ENCODE measurements at places on chromosomes 11 and 22.

DNA sequence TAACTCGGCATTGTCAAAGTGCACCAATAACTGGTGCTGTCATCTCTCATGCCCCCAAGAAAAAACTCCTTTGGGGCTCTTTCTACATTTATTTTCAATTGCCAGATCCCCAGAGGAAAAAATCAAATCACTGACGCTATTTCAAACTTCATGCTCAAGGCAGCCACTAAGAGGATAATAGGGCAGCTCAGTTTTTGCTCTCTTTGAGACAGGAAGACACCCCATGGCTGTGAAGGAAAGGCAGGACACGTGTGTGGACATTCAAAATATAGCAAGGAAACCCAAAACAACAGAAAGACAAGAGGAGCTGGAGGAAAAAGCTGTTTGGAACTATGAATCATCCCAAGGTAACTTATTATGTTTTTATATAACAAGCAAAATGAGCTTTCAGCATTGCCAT lies 83.7 kb downstream of the SERGEF start:
- DNase-seq, result no peak

DNA sequence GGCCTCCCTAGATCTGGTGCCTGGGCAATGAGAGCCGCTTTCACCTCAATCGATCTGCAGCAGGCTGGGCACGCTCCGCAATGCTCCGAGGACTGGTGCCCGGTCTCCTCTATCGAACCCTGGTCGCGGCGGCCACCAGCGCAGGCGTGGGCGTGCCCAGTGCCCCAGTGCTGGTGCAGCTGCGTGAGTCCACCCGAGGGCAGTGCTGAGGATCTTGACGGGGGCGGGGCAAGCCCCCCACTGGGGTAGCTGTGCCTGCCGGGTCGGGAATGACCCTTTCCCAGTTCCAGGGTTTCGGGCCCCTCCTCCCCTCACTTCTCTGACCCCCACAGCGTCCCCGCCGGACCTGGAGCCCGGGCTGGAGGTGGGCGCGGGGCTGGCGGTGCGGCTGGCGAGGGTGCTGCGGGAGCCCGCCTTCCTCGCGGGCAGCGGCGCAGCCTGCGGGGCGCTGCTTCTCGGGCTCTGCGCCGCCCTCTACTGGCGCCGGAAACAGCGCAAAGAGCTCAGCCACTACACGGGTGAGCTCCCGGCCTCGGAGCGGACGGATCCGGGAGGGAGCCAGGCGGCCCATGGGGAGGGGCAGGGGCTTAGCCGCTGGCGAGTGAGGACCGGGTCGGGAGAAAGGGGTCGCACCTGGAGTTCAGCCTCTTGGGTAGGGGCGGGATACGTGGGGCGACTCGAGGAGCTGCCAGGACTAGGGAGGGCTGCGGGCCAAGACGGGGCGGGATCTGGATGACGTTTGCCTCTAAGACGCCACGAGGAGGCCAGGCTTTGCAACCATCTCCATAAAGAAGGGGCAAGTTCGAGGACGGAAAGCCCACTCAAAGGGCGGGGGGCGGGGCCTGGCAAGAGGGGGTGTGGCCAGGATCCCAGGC lies 10.9 kb downstream of the ROBO3 start:
- DNase-seq, result peak; percentile 91

GRCh38 chr11:20261526-20261925 lies 101.3 kb upstream of the DBX1 start:
- no peak for DNase-seq

GRCh38 chr11:117189941-117190544 lies 9.1 kb upstream of the TAGLN start:
- DNase-seq, result no peak

- DNase-seq, result no peak
These were observed 109.6 kb downstream of the SCN3B start for GRCh38 chr11:123544631-123545375.

- DNase-seq, result no peak
These were observed 5.4 kb downstream of the CRY2 start for GRCh38 chr11:45852712-45853101.
